ENCODE measurements at places on chromosomes 11 and 22. TPM values are rescaled to one million over a fixed set of nuclear protein-coding genes. Genes with fewer than 3 reads are reported as not detected.

The P2RX3 gene
- polyA plus RNA-seq: not detected

The CHRM4 gene
- 0.17 TPM for polyA plus RNA-seq

The PLAAT5 gene
- not detected for polyA plus RNA-seq

The OR51B4 gene
- not detected for polyA plus RNA-seq

The MYO18B gene
- not detected for polyA plus RNA-seq

The TSGA10IP gene
- not detected for polyA plus RNA-seq

The TRIM6 gene
- polyA plus RNA-seq: not detected

The NUDT22 gene
- polyA plus RNA-seq: 40.7 TPM

The GGT1 gene
- polyA plus RNA-seq: 1.1 TPM

The OR8K3 gene
- polyA plus RNA-seq: not detected

The MISFA gene
- 0.41 TPM for polyA plus RNA-seq

The CAPN5 gene
- polyA plus RNA-seq: 3.0 TPM

The OR1S2 gene
- not detected for polyA plus RNA-seq

The BAIAP2L2 gene
- polyA plus RNA-seq: not detected

The MB gene
- not detected for polyA plus RNA-seq

The FGF4 gene
- polyA plus RNA-seq: not detected

The SCGB1C1 gene
- not detected for polyA plus RNA-seq

The GAL gene
- polyA plus RNA-seq: not detected

The EXPH5 gene
- polyA plus RNA-seq: 0.90 TPM

The MYEOV gene
- polyA plus RNA-seq: not detected

The FOLR1 gene
- not detected for polyA plus RNA-seq

The KCNJ1 gene
- polyA plus RNA-seq: 0.22 TPM

The GSTT2 gene
- polyA plus RNA-seq: not detected

The IFITM1 gene
- 1,878 TPM for polyA plus RNA-seq

The MGAT3 gene
- polyA plus RNA-seq: not detected

The MRGPRX3 gene
- not detected for polyA plus RNA-seq

The TESMIN gene
- 6.8 TPM for polyA plus RNA-seq

The SCGB1D2 gene
- not detected for polyA plus RNA-seq

The KDM2A gene
- 8.7 TPM for polyA plus RNA-seq

The GDPD4 gene
- polyA plus RNA-seq: not detected

The TMPRSS13 gene
- 0.66 TPM for polyA plus RNA-seq

The MMP27 gene
- polyA plus RNA-seq: not detected

Data from naive thymus-derived CD4-positive, alpha-beta T cell (primary cell).